CD4-positive, alpha-beta T cell treated with Interleukin-10 for 1 hour (primary cell): ENCODE measurements at places on chromosomes 4 and X.

- DNase-seq, result no peak
Observed at GRCh38 chr4:8644461-8644891, 51.9 kb downstream of the CPZ start.

- no peak for DNase-seq
Observed at GRCh38 chrX:2283111-2283859, 217.5 kb downstream of the DHRSX start.

DNA sequence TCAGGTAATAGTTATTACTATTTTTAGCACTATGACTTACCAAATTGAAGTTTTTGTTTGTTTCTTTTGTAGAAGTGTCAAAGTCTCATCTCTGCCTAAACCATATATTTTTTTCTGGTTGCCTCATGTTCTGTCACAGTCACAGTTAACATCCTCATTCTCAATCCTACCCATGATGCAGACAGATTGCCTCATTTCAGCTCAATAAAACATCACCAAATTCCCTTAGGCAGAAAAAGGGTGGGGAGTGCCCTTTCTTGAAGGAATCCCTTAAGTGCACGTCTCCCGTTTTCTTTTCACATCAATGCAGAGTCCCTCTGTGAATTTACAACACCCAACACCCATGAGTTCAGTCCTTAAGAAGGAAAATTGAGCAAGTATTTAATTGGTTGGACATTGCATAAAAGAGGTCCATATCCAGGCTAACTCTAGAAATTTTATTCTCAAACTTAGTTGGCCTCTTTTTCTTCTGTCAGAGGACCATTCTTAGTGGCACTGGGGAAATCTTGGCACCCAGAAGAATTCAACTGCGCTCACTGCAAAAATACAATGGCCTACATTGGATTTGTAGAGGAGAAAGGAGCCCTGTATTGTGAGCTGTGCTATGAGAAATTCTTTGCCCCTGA, 103.7 kb upstream of the BMPR1B start:
- DNase-seq, result no peak

GRCh38 chr4:6578221-6578620, 3.2 kb downstream of the MAN2B2 start:
- no peak for DNase-seq

DNA sequence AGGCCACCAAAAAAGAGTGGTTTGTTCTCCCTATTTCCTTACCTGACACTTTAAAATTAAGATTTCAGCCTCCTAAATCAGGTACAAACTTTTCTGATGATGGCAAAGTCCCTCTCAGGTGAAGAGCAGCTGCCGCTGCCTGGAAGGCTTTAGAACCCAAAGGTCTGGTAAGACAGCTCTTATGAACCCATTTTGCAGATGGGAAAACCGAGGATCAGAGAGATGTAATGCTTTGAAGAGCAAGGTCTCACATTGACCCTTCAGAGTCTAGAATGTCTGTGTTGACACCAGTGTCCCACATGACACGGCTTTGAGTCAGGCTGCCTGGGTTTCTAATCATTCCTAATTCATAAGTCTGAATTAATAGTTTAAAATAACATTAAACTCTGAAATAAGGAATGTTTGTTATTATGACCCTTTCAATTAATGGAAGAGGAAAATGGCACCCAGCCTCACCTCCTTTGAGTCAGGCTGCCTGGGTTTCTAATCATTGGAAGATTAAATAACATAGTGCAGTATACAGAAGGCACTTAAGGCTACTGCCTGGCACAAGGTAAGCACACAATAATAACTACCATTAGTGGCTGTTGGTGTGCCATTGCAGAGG, 27.9 kb upstream of the KIAA0232 start:
- no peak for DNase-seq

- DNase-seq, result peak; percentile 24
Observed at GRCh38 chrX:13131396-13132137, 87.1 kb upstream of the FAM9C start.

- DNase-seq, result no peak
Observed at GRCh38 chrX:19862634-19863211, 24.7 kb downstream of the SH3KBP1 start.

GRCh38 chrX:134743091-134743490, 84.8 kb upstream of the PLAC1 start:
- DNase-seq, result no peak
